ENCODE measurements at places on chromosomes 3 and 15.
A peak's percentile ranks its signal among the peaks of the same experiment; 100 is the strongest.

GRCh38 chr15:84001655-84002054 is 233.9 kb upstream of the GOLGA6L4 start:
- DNase-seq, result no peak

- peak; percentile 95 for DNase-seq
Measured at GRCh38 chr3:157159762-157160657, at the start of gene CCNL1. Gene CCNL1 (minus strand): TSS chr3:157160147. CDS start chr3:157160094, 53 bp downstream.

GRCh38 chr3:183259621-183260020 is 6.6 kb downstream of the B3GNT5 start:
- DNase-seq, result no peak

DNA sequence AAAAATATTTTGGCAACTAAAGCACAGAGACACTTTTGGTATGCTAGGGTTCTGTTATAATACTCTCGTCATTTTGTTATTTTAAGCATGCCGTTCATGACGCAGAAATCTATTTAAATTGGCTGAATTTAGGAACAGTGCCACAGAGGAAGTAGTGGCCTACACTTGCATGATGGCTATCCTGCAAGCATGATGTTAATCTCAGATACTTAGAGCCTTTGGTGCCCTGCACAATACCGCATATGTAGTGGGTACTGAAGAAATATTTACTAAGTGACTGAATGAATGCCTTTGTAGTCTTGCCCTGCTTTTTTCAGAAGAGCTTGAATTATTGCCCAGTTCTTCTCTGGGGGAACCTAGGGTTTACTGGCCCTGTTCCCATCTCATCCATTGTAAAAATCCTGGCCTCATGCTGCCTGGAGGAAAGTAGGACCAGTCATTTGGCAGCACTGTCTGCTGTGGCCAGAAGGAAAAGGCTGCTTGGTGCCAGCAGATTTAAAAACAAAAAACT is 79.0 kb downstream of the SERPINI1 start:
- DNase-seq, result no peak

DNA sequence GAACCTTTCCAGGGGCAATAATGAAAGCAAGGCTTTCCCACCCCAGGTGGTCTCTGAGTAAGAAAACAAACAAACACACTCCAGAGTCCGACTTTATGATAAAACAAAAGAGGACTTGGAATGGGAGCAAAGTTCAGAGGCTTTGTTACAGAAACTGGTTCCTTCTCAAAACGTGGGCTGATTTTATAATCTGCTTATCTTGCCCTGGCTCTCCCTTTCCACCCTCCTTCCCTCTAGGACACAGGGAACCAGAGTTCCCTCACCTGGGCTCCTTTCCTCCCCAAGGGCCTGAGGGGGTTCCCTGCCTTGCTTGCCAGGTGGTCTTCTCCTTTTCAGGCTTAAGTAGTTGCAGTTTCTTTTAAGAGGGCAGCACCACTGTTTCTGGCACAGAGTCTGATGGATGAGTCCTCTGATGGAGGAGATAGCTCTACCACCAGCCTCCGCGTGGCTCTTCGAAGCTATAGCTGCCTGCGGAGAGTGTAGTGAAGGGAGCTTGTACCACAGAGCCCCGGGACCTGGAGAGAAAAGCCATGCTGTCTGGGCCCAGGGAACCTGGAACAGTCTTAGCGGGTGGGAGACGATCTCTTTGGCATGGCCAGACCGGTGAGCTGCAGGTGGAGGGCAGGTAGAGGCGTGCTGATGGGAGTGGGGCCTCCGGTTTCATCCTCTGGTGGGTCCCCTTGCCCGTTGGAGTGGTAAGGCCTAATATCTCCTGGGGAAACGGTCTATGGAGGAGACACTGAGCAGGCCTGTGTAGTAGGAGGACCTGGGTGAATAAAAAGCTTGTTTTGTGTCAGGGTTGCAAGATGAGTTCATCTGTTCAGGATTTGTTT is 68.7 kb downstream of the SMAD6 start:
- no peak for DNase-seq

DNA sequence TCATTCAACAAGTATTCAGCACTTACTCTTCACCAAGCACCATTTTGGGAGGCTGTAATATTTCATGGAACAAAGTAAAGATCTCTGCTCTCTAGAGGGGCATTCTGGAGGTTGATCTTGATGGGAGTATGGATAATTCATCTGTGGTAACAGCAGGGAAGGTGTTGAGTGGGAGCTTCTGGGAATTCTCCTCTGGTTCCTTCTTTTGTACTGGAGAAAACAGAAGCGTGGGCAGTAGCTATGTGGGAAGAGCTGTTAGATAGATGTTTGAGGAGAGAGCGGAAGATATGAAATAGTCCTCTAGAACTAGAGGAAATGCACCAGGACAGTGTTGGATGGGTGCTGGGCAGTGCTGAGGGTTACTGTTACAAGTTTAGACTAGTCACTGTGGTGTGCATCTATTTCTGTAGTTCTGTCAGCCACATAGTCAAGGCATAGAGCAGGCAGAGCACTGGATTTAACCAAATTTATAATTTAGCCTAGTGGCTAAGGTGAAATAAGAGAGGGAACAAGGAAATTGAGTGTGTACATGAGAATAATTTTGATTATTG is 9.6 kb downstream of the NMD3 start:
- no peak for DNase-seq

DNA sequence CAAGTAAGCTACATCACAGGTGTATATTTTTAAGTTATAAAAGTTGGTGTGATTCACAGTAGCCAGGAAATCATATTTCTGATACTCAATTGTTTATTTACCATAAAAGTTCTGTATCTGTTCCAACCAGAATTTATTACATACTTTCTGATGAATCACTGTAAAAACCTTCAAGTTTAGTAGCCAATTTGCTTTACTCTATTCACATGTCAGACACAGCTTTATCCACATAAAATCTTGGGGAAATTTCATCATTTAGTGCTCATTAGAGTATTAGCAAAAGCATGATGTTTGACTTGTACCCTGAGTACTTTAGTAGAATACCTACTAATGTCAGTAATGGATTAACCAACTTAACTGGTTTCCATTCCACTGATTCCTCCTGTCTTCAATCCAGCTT is 249.8 kb downstream of the POLQ start:
- no peak for DNase-seq

- no peak for DNase-seq
Measured at GRCh38 chr3:25727316-25727715, 55.9 kb downstream of the NGLY1 start.

DNA sequence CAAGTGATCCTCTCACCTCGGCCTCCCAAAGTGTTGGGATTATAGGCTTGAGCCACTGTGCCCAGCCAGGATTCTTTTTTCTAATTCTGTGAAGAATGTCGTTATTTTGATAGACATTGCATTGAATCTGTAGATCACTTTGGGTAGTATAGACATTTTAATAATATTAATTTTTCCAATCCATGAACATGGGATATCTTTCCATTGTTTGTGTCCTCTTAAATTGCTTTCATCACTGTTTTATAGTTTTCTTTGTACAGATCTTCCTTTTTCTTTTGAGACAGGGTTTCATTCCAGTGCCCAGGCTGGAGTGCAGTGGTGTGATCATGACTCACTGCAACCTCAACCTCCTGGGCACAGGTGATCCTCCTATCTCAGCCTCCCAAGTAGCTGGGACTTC is 11.6 kb upstream of the KCTD6 start:
- no peak for DNase-seq
